ENCODE measurements at places on chromosomes 3 and 15.

DNA sequence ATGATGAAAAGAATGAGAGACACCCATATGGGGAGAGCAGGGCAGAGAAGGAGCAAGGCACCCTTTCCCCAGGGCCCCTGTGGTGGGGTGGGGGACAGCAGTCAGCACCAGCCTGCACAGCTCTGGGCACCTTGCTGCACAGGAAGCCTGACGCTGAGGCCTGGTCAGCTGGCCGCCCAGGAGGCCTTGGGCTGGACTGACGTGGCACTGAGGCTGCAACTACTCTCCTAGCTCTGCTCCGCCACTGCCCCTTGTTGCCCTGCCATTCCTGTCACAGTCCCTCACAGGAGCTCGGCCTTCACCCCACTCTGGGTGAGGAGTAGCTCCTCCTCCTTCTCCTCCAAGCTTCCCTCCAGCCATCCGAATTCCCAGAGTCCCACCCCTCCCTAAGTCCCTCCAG, 99.7 kb downstream of the CPN2 start:
- DNase-seq: no peak

- DNase-seq: no peak
These were observed 94.1 kb downstream of the HMG20A start for GRCh38 chr15:77514641-77515402.

GRCh38 chr15:94917068-94917467, 685.7 kb downstream of the MCTP2 start:
- no peak for DNase-seq

- DNase-seq: no peak
These were observed 107.9 kb downstream of the DNAH12 start for GRCh38 chr3:57436195-57436761.

DNA sequence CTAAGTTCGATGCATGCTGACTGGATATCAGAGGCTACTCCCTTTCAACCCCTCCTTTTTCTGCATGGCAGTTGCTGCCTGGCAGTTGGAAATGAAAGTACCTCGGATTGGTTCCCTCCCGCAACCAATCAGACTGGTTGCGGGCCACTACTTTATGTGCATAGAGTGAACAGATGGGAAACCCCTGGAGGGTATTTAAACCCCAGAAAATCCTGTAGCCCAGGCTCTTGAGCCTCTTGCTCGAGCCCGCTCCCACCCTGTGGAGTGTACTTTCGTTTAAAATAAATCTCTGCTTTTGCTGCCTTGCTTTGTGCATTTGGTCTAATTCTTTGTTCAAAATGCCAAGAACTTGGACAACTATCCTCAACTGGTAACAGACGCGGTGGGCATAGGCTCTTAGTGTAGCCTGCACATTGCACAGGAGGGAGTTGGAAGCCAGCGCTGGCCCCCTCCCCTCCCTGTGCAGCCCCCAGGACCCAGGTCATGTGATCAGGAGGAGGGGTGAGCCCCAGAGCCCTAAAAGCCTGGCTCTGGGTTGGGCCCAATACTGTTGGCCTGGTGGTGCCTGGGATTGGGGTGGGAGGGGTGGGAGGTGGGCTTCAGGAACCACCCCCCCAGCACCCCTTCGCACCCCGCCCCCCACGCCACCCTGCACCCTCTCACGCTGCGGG, 26.8 kb downstream of the RHCG start:
- no peak for DNase-seq

GRCh38 chr3:33722191-33722590, 4.1 kb upstream of the CLASP2 start:
- no peak for DNase-seq

DNA sequence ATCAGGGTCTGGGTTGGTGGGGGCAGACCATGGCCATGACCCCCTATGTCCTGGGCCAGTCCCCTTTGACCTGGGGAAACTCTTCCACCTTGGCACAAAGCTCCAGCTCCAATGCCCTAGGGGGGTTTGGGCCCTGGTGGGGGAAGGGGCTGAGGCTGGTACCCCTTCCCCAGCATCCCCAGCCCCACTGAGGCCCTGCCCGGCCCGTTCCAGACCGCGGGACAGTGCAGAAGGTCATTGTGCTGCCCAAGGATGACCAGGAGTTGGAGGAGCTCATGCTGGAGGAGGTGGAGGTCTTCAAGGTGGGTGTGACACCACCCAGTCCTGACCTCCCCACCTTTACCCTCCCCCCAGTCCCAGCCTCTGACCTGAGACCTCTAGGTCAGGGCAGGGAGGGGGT, 6.2 kb upstream of the GNAT1 start:
- no peak for DNase-seq

Measured in C1 segment of cervical spinal cord (tissue), 14 donors.